Right ventricle myocardium inferior (tissue), 1 donor: ENCODE measurements at places on chromosomes 2 and 18. TPM values are rescaled to one million over a fixed set of nuclear protein-coding genes. Genes with fewer than 3 reads are reported as not detected.

Gene YES1
- total RNA-seq: 23.5 TPM

Gene MTLN
- 225 TPM for total RNA-seq

Gene DQX1
- total RNA-seq: not detected

GRCh38 chr2:239299218-239299939, 101.4 kb downstream of the HDAC4 start:
- DNase-seq: no peak

Gene EMX1
- total RNA-seq: not detected
